Mammary epithelial cell (primary cell): ENCODE measurements at places on chromosomes 1 and 21. TPM values are rescaled to one million over a fixed set of nuclear protein-coding genes. Genes with fewer than 3 reads are reported as not detected.

The SMCP gene
- not detected for polyA plus RNA-seq

The ANKRD65 gene
- polyA plus RNA-seq, result 3.6 TPM

The PLPP3 gene
- polyA plus RNA-seq, result 2.4 TPM

The AK4 gene
- polyA plus RNA-seq, result 104 TPM

The HMGCS2 gene
- not detected for polyA plus RNA-seq

The CD1C gene
- polyA plus RNA-seq, result not detected

The COL16A1 gene
- polyA plus RNA-seq, result 32.8 TPM

The SLC30A1 gene
- polyA plus RNA-seq, result 6.6 TPM
